ENCODE measurements at places on chromosomes 7 and 10. TPM values are rescaled to one million over a fixed set of nuclear protein-coding genes. Genes with fewer than 3 reads are reported as not detected.

HOXA6 gene
- total RNA-seq = not detected

CCL24 gene
- total RNA-seq = not detected

CPA2 gene
- not detected for total RNA-seq

FGL2 gene
- 1.6 TPM for total RNA-seq

CTAGE4 gene
- 1.2 TPM for total RNA-seq

MYPN gene
- not detected for total RNA-seq

WDR86 gene
- 5.6 TPM for total RNA-seq

ENO4 gene
- total RNA-seq = not detected

ZNF804B gene
- not detected for total RNA-seq

DENND2A gene
- total RNA-seq = not detected

MAT1A gene
- total RNA-seq = not detected

FFAR4 gene
- not detected for total RNA-seq

NOLC1 gene
- 34.2 TPM for total RNA-seq

SPAG6 gene
- not detected for total RNA-seq

HECW1 gene
- not detected for total RNA-seq

SUV39H2 gene
- total RNA-seq = 3.5 TPM

LIPF gene
- total RNA-seq = not detected

PDGFA gene
- total RNA-seq = 0.70 TPM

DNA sequence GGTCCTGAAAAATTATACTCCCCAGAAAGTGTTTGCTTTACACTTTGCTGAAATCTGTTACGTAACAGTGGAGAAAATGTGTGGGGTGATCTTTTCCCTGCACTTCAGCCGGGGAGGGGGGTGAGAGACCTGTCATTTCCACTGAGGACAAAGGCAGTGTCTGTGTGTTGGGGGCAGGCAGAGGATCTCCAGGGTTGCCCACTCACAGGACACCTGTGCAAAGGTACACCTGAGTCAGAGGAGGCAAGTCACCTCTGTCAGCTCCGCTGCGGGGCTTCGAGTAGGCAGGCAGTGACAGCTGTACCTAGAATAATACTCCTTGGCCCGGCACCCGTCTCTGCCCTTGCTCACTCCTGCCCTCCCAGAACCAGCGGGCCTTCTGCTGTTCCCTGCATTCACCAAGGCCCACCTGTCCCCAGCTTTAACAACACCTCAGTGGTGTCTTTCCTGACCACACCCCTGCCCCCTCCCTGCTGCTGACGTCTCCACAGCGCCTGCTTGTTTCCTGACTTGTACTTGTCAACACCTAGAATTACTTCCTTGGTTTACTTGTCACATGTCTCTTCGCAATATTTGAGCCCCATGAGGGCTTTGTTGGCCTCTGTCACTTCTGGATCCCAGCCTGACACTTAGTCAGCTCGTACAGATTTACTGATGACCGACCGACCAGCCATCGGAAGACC, 159.2 kb downstream of the NEURL1 start:
- DNase-seq = no peak

DNA sequence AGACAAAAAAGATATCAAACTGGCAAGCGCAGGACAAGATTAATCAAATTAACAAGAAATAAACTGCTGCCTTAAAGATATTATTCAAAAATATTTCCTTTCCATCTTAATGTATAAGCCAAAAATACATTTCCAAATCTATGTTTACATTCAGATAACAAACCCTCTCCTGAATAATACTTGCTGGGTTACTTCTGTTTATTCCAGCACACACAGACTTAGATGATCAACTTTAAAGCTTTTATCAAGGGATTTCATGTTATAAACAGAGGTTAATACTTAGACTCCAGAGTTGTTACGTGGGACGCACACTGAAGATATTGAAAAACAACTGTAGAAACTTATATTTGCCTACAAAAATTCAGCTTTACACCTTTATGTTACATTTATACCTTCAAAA, 33.6 kb downstream of the LMOD2 start:
- no peak for DNase-seq

GRCh38 chr7:29956487-29956836, 33.1 kb downstream of the SCRN1 start:
- no peak for DNase-seq

- no peak for DNase-seq
Measured at GRCh38 chr7:138097064-138097741, 20.9 kb downstream of the AKR1D1 start.

DNA sequence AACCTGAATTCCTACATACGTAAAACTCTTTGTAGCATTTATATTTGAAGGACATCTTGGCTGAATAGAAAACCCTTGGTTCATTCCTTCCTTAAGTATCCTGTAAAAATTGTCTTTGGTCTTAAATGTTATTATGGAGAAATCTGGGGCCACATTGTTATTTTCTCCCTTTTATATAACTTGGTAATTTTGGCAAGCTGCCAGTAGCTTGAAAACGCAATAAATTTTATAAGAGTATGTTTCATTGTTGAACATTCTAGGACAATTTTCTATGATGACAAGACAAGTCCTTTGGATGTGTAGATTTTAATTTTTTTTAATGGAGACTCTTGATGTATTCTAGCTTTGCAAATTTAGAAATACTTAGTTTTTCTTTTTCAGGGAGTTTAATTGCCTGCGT, 191.9 kb downstream of the ABCA13 start:
- DNase-seq = no peak

- DNase-seq = no peak
Measured at GRCh38 chr7:112371701-112372100, 78.6 kb upstream of the IFRD1 start.

GRCh38 chr10:47033541-47034270, 122.5 kb downstream of the PTPN20 start:
- no peak for DNase-seq

DNA sequence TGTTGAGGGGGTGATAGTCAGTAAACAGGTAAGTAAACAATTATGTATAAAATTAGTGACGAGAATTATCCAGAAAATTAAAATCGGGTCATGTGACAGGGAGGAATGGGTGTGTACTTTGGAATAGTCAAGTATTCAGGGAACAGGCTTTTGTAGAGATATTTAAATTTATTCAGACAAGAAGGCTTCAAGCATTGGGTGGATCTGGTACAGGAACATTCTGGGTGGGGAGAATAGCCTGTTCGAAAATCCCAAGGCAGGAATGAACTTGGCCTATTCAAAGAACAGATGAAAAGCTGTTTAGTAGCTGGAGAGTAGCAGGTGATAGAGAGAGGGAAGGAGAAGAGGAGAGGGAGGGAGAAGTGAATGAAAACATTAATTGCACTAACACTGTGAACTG, 448.9 kb upstream of the FZD8 start:
- DNase-seq = no peak

- DNase-seq = no peak
Measured at GRCh38 chr7:51139796-51140195, 176.8 kb downstream of the COBL start.

- DNase-seq = no peak
Measured at GRCh38 chr10:78584681-78585080, 484.1 kb upstream of the ZMIZ1 start.

- DNase-seq = no peak
Measured at GRCh38 chr10:20713420-20713819, 183.7 kb downstream of the NEBL start.

GRCh38 chr10:70319183-70319582, 35.4 kb upstream of the NPFFR1 start:
- no peak for DNase-seq

DNA sequence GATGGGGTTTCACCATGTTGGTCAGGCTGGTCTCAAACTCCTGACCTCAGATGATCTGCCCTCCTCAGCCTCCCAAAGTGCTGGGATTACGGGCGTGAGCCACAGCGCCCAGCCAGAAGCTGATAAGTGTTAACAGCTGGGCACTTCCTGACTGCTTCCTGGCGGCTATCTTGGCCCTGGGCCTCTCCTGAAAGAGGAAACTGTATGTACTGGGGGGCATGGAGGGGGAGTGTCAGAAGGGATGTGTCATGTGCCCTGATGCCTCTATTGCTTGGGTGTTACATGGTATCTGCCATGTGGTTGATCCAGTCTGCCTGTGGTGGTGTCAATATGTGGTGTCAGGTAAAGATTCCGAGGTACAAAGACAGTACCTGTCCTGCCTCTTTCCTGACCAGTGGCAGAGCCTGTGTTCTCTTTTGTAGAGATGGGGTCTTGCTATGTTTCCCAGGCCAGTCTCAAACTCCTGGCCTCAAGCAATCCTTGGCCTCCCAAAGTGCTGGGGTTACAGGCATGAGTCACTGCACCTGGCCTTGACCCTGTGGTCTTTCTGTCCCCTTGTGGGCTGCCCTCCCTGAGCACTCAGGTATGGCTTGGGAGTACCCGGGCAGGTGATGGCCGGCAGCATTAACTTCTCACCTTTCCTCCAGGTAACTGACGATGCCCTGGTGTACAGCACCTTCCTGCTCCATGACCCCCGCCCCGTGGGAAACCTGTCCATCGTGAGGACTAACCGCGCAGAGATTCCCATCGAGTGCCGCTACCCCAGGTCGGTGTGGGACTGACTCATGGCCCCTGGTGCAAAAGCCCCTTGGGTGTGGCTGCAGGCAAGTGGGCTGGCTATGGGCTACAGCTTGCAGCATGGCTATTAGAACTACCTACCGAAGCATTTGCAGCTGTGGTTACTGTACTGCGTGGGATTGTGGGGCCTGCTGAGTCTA, 4.4 kb downstream of the ZP3 start:
- DNase-seq = no peak

DNA sequence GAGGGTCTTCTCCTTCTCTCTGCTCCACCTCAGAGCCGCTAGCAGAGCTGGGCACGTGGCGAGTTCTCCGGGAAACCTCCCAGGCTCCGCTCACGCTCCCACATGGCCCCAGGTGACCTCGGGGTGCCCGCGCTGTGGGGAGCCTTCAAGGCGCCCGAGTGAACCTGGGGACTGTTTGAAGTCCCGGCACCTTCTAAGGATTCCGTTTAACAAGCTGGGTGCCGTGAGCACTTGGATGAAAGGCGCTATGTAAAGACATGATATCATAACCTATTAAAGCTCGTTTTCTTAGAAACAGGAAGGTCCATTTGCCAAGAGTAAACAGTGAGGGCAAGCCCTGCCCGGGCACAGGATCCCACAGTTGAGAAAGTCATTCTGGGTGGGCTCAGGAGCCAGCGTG, 15.8 kb upstream of the MYL10 start:
- DNase-seq = no peak

DNA sequence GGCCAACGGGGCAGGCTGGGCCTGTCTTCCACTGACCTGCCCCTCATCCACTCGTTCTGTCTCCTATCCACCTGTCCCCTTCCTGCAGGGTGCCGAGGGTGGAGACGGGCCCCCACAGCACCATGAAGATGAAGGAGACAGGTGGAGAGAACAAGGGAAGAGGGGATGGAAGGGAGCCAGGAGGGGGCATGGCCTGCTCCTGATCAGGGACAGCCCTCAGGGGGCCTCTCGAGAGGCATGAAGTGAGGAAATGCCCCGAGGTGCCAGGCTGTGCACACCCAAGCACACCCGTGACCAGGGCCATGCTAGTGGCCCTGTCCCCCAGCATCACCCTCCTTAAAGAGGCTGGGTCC, 111.2 kb downstream of the ZMIZ1 start:
- DNase-seq = no peak

- no peak for DNase-seq
Measured at GRCh38 chr10:2978111-2978510, 89.2 kb upstream of the PFKP start.

- DNase-seq = no peak
Measured at GRCh38 chr10:117539903-117540639, 2.5 kb upstream of the EMX2 start.

- DNase-seq = no peak
Measured at GRCh38 chr10:123890756-123891143, 857 bp downstream of the CPXM2 start.

- no peak for DNase-seq
Measured at GRCh38 chr7:81419731-81420130, 350.1 kb downstream of the HGF start.

- DNase-seq = no peak
Measured at GRCh38 chr10:79380946-79381721, 33.9 kb downstream of the PPIF start.

DNA sequence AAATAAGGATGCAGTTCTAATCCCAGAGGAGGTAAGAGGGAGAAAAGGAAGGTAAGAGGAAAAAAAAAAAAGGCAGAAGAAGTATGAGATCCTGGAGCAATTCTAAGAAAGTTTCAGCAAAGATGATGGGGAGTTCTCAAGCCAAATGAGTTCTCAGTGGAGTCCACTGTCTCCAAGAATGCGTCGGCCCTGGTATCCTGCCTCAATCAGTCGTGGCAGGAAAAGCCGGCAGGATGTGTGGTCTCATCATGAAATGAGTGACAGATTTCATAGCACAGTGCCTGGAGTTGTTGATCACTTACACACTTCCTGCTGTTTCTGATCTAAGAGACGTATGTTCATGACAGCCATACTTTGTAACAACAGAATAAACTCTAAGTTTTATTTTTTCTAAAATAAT, 554.9 kb downstream of the NXPH1 start:
- no peak for DNase-seq

- DNase-seq = no peak
Measured at GRCh38 chr10:77915319-77916105, 11.0 kb downstream of the DLG5 start.

- no peak for DNase-seq
Measured at GRCh38 chr7:105020926-105021325, 6.9 kb downstream of the KMT2E start.

GRCh38 chr10:77165445-77166208, 472.0 kb downstream of the KCNMA1 start:
- peak; percentile 2 for DNase-seq

GRCh38 chr7:22542669-22543068, 42.7 kb upstream of the STEAP1B start:
- DNase-seq = no peak

DNA sequence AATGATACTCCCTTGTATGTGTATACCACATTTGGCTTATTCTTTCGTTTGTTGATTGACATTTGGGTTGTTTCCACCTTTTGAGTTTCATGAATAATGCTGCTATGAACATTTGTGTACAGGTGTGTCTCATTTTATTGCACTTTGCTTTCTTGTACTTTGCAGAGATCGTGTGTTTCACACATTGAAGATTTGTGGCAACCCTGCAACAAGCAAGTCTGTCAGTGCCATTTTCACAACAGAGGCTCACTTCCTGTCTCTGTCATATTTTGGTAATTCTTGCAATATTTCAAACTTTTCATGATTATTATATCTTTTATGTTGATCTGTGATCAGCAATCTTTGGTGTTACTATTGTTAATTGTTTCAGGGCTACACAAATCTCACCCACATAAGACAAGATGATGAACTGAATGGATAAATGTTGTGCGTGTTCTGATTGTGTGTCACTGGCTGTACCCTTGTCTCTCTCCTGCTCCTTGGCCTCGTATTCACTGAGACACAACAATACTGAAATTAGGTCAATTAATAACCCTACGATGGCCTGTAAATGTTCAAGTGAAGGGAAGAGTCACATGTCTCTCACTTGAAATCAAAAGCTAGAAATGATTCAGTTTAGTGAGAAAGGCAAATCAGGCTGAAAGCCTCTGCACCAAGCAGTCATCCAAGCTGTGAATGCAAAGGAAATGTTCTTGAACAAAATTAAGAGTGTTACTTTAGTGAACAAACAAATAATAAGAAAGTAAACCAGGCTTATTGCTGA, 133.6 kb upstream of the JCAD start:
- DNase-seq = no peak

- DNase-seq = no peak
Measured at GRCh38 chr7:137142376-137142775, 201.2 kb downstream of the PTN start.

GRCh38 chr7:1678571-1679325, 8.7 kb downstream of the ELFN1 start:
- DNase-seq = no peak

Measured in CD4-positive, alpha-beta T cell (primary cell).